Psoas muscle (tissue), 8 donors: ENCODE measurements at places on chromosomes 12 and 14. TPM values are rescaled to one million over a fixed set of nuclear protein-coding genes. Genes with fewer than 3 reads are reported as not detected.
A peak's percentile ranks its signal among the peaks of the same experiment; 100 is the strongest.

KRT86 gene
- not detected for total RNA-seq

DNA sequence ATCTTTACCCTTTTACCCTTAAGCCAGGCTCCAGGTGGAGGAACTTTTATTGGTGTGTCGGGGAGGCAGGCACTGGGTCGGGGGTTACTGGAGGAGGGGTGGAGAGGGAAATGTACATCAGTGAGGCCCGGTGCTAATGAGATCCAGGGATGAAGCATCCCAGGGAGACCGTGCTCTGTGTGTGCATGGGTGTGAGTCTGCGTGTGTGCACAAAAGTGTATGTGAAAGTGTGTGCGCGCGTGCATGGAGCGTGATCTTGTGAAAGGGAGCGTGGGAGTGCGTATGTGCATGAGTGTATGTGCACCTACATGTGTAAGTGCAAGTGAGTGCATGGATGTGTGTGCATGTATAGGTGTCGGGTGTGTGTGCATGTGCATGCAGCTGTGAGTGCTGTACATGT lies 55.3 kb downstream of the AACS start:
- DNase-seq, result no peak

KRT8 gene
- 0.54 TPM for total RNA-seq

- peak; percentile 59 for DNase-seq
These were observed 1.1 kb downstream of the TAOK3 start for GRCh38 chr12:118371321-118372282.

RPS6KA5 gene
- 19.8 TPM for total RNA-seq

PRKD1 gene
- total RNA-seq, result 1.5 TPM
